ENCODE measurements at places on chromosomes 3 and 15. TPM values are rescaled to one million over a fixed set of nuclear protein-coding genes. Genes with fewer than 3 reads are reported as not detected.

The CPB1 gene
- total RNA-seq: not detected

The CYP1A2 gene
- under 0.01 TPM for total RNA-seq

The GABRA5 gene
- not detected for total RNA-seq

The ACP3 gene
- total RNA-seq: not detected

The SNRPN gene
- 95.1 TPM for total RNA-seq

The FURIN gene
- 39.8 TPM for total RNA-seq

The RTP3 gene
- total RNA-seq: not detected

The AMIGO3 gene
- total RNA-seq: not detected

The ATP10A gene
- total RNA-seq: under 0.01 TPM

The CXCR6 gene
- total RNA-seq: not detected

The STRIT1 gene
- total RNA-seq: not detected

The TRIM42 gene
- not detected for total RNA-seq
